ENCODE measurements at places on chromosomes 6 and 20.

GRCh38 chr20:50980851-50981713, 22.5 kb downstream of the MOCS3 start:
- peak; percentile 50 for DNase-seq

DNA sequence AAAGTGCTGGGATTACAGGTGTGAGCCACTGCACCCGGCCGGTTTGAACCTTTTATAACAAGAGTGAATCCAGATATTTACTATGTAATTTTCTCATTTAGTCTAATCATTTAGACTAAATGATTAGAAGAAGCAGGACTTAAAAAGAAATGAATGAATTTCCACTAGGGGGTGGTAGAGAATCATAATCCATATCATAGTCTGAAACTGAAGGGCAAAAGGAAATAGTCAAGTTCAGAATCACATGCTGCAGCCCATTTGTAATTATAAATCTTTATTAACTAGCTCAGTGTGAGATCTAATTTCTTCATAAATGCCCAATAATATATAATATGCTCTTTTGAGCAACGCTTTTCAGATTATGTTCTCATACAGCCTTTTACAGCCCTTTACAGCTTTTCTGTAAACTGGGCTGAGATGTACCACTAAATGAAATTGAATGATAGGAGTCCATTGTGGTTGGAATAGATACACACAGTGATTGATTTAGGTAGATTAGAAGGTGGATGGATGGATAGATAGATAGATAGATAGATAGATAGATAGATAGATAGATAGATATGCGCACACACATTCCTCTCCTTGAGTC, 31.8 kb downstream of the PSMB9 start:
- DNase-seq, result peak; percentile 79

DNA sequence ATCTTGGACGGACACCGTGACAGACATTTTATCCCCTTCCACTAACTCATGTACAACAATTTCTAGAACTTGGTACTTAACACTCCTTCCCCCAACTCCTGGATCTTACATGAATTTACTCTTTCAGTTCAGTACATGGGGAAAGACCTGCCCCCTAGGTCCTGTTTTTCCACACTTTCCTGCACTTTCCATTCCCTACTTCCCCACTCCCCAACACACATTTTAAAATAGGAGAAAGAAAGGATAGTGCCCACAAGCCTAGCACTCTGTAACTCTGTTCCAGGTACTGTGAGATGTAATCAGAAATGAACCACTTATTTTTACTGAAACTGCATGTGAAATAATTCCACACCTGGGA, 1.3 kb downstream of the ADGRG6 start:
- peak; percentile 35 for DNase-seq

GRCh38 chr6:135497412-135498184, at the start of gene AHI1:
Gene AHI1 (minus strand): TSS chr6:135497740. CDS start chr6:135492237, 5,503 bp downstream.
- peak; percentile 74 for DNase-seq

DNA sequence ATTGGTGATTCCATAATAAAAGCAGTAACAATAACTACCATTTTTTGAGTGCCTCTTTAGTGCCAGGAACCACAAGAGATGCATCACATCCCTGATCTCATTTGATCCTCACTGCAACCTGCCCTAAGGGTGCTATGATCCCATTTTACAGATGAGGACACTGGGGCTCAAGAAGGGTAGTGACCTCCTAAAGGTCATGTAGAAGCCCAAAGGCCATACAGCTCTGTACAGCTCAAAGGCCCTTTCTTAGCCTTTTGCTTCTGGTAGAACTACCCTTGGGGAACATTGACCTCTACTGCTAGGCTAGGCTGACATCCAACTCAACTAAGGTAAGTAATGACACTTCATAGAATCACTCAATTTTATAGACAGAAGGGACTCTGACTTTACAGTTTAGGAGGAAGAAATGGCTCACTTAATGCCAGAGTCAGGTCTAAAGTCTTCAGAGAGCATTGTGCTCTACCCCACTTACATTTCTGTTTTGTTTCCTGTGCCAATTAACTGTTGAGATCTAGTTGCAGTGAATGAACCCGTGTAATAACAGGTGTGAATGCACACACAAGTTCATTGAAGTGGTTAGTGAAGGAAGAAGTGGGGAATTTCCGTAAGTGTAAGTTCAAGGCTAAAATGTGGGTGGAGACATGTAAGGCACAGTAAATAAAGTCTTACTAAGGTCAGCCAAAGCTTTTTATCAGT, 10.7 kb downstream of the SLC9A8 start:
- peak; percentile 28 for DNase-seq

- DNase-seq, result no peak
These were observed 7.1 kb downstream of the IP6K3 start for GRCh38 chr6:33739571-33739970.

DNA sequence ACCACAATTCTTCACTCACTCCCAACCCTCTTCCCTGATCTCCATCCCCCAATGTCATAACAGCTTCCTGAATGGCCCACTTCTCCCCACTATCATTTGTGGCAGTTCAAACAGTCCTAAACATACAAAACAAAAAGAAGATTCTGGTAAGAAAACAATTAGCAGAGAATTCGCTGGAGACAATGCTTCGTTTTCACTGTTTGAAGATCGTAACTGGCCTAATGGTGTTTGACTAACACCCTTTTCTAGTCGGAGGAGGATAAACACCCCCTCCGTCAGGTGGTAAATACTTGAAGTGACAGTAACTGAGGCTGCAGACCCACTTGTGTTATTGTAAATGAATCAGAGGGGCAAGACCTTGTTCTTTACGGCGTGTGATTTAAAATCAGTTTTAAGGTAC, 3.8 kb downstream of the EYA2 start:
- peak; percentile 54 for DNase-seq

- DNase-seq, result no peak
These were observed 75.7 kb upstream of the JARID2 start for GRCh38 chr6:15170126-15170525.

DNA sequence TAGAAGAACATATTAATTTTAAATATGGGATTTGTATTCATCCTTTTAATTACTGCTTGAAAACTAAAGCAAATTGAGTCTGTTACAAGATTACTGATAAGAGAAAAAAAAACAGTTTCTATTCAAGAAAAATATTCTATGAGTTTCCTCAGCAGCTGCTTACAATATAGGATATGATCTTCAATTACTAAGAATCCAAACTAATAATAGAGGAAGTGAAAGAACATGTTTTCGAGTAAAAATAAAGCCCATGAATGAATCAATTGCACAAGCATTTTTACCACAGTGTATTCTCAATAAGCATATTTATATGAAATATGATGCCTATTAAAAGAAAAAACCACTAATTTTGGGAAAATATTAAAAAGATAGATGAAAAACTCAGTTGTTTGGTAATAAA, 63.4 kb downstream of the AHI1 start:
- DNase-seq, result no peak

DNA sequence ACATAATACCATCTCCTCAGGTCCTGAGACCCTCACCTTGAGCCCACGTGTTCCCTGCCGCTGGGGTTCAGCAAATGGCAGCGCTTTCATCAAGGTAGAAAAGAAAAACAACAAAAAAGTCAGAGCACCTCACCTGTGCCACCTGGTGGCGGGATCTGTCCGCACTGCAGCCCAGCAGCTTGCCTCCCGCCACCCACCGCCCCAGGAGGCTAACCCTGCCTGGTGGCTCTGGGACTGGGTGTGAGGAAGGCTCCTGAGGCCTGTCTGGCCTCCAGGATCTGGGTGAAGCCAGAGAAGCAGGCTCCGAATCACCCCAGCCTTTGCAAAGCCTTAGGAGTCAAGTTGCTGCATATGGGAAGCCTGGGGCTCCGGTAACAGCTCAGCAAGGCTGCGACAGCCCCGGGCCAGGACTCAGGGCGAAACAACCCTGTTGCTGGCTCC, 270.8 kb downstream of the BMP7 start:
- no peak for DNase-seq

GRCh38 chr20:20731945-20732296, 19.5 kb upstream of the RALGAPA2 start:
- peak; percentile 84 for DNase-seq

DNA sequence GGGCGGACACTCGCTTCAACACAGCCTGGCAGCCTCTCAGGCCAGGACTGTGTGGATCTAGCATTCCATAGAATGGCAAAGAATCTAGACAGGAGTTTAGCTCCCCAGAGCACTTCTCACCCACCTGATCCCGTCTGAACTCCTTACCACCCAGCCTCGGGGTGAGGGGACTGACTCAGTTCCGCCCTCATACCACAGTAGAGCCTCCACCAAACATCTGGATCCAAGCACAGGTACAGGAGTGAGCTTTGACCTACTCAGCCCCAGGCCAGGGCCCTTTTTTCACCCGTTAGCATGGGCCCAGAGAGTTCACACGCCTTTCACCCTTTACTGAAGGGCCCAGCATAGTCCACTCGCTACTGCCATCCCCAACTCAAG, 715 bp downstream of the PSMF1 start:
- peak; percentile 12 for DNase-seq

- DNase-seq, result no peak
These were observed 192.9 kb downstream of the SYNDIG1 start for GRCh38 chr20:24662322-24662721.

DNA sequence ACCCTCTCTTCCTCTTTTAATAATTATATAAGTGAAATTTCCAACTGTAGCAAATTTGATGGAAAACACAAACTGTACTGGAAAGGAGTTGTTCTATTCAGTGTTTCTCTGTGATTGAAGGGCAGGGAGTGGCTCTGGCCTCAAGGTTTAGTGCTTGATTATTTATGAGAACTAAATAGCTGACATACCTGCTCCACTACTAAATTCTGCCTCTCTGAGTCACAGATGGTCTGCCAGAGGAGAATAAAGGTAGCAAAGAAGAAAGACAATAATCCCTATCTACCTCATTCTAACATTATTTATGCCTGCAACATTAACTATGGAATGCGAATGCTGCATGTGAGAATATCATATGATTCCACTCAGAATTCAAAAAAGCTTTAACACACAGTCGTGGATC, 9.3 kb downstream of the BMP5 start:
- peak; percentile 73 for DNase-seq

GRCh38 chr6:142975365-142975764, 30.4 kb upstream of the HIVEP2 start:
- DNase-seq, result peak; percentile 13

- DNase-seq, result no peak
These were observed 9.4 kb upstream of the TRIB3 start for GRCh38 chr20:370977-371754.

DNA sequence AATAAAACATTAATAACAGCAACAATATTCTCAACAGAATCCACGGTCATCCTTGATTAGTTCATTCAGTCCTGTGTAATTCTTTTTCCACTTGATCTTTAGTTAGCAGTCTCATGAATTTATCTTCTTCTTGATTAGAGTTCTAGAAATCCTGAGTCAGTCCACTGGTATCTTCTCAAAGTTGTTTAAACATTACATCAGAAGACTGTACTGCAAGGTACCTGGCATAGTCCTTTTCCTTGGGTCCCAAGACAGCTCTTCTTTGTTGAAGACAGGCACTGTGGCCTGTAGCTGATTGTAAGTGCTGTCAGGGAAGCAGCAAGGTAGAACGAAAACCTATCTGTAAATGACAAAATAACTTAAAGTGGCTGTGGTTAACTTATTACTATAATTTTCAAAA, 11.8 kb downstream of the MAP3K4 start:
- peak; percentile 29 for DNase-seq

GRCh38 chr20:43545837-43546578, 12.8 kb upstream of the SGK2 start:
- DNase-seq, result no peak

DNA sequence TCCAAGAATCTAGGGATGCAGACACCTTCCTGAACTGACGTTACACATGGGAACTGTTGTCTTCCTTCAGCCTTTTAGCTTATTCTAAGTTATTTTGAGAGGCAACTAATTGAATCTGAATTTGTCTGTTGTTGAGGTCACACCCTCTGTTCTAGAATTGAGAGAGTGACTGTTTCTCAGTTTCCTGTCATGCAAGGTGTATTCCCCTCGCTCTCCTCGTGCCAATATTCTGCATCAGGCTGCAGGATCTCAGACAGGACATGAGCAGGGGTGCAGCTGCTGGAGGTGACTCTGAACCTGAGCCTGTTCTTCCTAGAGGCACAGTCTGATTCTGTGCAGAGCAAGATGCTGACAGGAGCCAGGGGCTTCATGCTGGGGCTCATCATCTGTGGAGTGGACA, 52.5 kb downstream of the HLA-DPB1 start:
- no peak for DNase-seq

- DNase-seq, result no peak
These were observed 537.4 kb upstream of the CHD6 start for GRCh38 chr20:42155586-42155985.

GRCh38 chr20:44931911-44932310, 22.1 kb downstream of the PABPC1L start:
- DNase-seq, result no peak

DNA sequence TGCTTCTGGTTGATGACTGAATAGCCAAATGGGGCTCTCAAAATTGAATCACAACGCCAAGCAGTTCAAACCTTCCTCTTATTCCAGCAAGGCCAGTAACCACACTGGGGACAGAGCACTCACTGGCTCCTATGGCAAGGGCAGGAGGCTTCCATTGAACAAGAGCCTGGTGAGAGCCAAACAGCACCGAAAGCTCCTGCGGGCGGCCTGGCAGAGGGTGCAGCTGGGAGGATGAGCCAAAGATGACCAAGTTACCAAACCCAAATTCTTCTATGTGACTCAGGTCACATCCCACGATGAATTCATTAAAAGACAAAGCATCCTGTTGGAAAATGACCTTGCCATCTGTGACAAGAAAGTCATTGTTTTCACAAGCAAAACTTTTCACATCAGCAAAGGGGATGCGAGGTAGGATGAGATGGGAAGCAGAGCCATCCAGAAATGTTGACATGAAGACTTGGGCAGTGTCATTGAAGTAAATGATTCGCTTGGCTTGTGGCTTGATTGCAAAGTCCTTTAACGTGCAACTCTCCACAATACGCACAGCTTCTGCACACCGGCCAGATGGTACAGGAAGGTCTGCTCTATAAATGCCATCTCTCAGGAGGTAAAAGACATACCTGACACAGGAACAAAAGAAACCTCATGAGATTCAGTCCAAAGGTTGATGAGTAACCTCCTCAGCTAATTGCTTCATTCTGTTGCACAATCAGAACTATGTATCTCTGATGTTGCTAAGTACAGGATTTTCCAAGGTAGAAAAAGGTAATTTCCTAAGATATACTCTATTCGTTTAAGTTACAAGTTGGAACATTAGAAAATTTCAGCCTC, 36.3 kb downstream of the ROS1 start:
- DNase-seq, result peak; percentile 93

GRCh38 chr6:73515204-73515655, 5.6 kb downstream of the EEF1A1 start:
- peak; percentile 22 for DNase-seq

GRCh38 chr6:166500246-166500645, 86.2 kb downstream of the RAMACL start:
- DNase-seq, result no peak

Data from bronchial epithelial cell (primary cell).